ENCODE measurements at places on chromosomes 16 and 17.

GRCh38 chr16:66617010-66617434, 12.5 kb downstream of the CMTM3 start:
- DNase-seq, result no peak

- DNase-seq, result no peak
Measured at GRCh38 chr16:24900230-24900629, 54.5 kb downstream of the SLC5A11 start.

- DNase-seq, result peak; percentile 77
Measured at GRCh38 chr16:68417711-68418301, 30.5 kb downstream of the SMPD3 start.

DNA sequence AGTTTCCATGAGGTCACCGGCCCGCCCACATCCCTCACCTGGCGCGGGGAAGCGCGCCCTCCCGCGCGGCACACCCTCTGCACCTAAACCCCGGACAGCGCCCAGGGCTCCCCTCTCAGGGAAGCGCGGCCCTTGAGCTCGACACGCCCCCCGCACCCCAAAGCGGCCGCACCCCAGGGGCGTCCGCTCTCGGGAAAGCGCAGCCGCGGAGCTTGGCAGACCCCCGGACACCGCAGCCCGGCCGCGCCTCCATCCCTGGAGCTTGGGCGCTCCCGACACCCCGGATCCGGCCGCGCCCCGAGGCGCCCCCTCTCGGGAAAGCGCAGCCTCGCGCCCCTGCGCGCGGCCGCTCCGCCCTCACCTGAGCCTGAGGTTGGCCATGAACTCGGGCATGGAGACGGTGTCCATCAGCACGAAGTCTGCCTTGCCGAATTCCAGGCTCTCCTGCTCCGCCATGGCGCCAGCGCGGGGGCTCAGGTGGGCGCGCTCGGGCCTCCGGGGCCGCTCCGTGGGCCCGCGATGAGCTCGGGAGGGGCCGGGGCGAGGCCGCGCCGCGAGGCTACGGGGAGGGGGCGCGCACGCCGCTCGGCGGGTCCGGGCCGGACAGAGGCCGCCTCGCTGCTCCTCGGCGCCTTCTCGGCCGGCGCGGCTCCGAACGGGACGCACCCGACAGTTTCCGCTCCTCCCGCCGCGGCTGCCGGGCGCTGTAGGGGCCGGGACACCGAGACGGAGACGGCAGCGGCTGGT, at the start of gene MYO1D:
Gene MYO1D (minus strand): TSS at position 708 of the 747 bp plus-strand sequence. CDS start 252 bp downstream, at position 456.
- DNase-seq, result peak; percentile 29

DNA sequence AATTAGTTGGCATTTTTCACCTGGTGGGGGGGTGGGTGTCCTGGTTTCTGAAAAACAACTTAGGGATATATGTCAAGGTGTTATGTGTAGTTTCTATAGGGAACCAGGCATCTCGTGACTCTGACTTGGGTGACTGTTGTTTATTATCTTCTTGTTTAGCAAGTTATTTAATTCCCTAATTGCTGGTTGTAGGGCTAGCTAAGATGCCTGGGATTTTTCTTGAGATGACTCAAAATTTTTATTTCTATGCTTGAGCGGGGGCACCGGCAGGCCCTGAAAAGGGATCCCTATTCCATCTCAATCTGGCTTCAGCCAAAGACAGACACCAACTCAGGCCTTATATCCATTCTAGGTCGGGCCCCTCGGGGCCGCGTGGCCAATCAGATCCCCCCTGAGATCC, 3.2 kb downstream of the DPH1 start:
- DNase-seq, result no peak

- peak; percentile 31 for DNase-seq
Measured at GRCh38 chr17:21573961-21574610, 118.2 kb upstream of the KCNJ18 start.

DNA sequence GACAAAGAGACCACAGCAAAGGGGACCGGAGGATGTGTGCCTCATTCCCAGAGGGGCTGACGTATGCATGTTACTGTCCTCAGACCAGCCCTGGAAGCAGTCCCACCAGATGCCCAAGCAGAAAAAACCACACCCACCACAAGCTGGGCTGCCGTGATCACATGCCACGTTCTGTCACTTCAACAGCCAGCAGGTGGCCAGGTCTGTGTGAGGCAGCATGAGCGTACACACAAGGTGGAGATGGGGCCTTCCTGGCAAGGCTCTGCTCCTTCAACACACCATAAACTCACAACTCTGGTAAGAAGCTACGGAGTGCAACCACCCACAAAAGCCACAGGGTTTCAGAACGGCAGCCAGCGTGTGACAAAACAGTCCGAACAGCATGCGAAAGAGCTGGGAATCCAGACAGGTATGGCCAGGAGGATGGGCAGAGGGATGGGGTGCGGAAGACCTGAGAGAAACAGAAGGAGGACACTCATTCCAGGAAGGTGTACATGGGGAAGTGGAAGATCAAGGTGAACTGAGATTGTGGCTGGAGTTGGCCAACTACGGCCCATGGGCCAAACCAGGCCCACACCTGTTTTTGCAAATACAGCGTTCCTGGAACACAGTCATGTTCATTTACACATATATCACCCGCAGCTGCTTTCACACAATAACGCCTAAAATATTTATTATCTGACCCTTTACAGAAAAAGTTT, 27.9 kb downstream of the MBTPS1 start:
- DNase-seq, result peak; percentile 41

DNA sequence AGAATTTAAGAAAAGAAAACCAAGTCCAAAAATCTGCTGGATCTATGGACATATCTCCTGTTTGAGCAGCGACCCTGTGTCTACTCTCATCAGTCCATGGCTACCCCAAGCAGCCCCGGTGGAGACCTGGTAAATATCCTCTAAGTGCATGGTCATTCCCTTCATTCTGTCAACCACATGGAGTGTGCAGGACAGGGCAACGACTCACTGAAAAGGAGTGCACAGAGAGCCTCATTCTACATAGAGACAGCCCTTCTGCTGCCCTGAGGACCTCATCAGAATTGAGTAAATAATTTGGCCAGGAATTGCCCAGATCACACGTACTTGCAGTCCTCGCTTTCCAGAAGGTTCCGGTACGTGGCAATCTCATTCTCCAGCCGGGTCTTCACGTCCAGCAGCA, 3.0 kb downstream of the KRT38 start:
- DNase-seq, result no peak

- no peak for DNase-seq
Measured at GRCh38 chr17:44604116-44604761, 47.0 kb downstream of the FZD2 start.

DNA sequence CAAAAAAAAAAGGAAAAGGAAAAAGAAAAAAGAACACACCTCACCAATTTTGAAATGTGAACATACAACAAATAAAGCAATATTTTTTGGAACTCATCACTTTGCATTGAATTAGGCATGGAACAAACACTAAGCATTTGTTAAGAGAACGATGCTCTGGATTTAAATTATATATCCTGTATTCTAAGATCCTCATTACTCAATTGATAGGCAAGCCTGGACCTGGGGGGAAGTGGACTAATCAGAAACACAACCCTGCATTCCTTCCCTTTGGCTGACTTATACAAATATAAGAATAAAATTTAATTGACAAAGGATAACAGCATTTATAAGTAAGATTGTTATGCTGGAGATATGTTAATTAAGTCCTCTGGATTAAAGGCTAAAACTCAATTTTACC, 2.2 kb downstream of the GJC1 start:
- DNase-seq, result no peak

DNA sequence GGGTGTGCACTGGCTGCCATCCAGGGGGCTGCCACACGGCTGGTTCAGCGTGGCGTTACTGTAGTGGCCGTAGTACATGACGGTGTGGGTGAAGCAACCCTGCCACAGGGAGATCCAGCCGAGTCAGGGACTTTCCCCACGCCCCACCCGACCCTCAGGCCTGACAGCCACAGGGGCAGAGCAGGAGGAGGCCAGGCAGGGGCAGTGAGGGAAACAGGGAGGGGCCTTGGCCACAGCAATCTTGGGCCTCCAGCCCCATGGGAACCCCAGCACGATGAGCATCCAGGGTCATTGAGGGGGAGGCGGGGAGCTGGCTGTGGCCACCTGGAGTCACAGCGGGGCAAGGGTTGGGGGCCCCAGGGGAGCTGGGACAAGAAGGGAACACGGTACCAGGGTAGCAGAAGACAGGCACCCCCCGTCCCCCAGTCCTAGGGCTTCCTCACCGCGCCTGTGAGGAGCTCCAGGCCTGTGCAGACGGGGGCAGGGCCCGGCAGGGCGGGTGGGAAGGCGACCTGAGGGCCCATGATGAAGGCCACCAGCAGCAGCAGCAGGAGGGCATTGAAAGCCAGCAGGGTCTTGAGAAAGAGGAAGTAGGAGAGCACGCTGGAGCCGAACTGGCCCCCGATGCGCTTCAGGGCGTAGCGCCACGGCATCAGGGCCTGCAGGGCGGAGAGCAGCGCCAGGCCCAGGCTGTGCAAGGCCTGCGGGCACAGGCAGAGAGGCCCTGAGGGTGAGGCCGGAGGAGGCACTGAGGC, 4.3 kb downstream of the TMC6 start:
- no peak for DNase-seq

- peak; percentile 18 for DNase-seq
Measured at GRCh38 chr17:13031718-13032350, 14.0 kb upstream of the ELAC2 start.

DNA sequence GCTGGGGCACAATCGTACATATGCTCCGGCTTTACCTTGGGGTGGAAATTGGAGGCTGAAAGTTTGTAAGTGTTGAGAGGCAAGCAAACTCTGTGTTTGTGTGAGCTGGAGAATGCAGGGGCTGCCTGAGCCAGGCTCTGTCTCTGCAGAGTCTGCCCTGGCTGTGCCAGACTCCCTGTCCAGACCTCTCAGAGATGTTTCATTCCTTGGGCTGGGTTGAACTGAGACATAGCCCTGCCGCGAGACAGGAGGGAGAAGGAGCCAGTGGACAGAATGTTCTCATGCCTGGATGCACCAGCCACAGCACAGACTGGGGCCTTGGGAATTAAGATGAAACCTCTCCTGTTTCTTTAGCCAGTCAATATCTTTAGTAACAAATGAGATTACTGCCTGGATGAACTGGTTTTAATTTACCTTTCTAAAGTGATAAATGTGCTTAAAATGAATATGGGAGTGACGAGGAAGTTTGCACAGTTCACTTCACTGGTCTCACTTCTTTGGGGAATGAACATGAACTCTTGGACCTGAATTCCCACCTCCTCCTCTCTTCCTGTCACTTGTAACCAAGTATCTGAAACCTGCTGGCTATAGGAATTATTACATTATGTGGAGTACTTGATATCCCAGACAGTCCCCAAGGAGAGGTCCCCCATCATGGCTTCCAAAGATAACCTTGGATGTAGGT, 40.1 kb downstream of the YPEL2 start:
- no peak for DNase-seq

DNA sequence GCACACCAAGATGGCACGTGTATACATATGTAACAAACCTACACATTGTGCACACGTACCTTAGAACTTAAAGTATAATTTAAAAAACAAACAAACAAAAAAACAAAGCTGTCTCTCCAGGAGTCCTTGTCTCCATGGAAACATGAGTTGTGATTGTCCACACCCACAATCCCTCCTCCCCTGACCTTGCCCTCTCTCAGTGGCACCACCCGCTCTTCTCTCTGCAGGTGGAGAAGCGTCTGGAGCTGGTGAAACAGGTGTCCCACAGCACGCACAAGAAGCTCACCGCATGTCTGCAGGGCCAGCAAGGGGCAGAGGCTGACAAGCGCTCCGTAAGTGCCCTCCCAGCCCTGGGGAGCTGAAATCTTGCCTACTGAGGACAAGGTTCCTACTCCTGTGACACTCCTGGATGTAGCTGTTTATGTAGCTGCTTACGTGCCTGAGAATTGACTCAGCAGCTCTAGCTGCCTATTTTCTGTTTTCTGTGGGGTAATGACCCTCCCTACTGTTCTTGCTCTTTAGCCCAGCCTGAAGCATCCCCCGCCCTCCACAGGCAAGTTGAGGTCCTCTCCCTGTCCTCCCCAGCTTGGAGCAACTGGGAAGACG, 107.0 kb downstream of the ARHGAP44 start:
- no peak for DNase-seq

DNA sequence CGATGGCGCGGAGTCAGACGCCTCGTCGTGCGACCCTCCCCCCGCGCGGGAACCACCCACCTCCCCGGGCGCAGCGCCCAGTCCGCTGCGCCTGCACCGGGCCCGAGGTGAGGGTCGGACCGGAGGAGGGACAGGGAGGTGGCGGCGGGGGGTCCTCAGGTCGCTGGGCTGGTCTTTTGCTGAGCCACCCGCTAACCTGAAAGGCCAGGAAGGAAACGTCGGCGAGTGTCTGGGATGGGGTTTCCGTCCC, 4.9 kb downstream of the TBX2 start:
- no peak for DNase-seq

DNA sequence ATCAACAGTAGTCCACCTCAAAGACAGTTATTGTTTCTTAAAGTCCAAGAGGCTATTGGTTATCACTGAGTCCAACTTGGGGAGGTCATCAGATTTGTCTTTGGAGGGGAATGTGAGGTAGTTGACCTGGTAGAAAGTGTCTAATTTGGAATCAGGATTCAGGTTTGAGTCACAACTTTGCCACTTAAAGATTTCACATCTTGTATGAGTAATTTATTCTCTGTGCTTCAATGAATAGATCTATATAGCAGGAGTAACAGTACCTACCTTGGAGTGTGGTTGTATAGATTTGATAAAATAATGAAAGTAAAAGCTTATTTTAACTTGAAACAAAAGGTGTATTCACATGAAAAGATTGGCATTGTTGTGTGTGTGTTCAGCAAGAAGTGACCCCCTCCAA, 119.3 kb upstream of the TBX2 start:
- no peak for DNase-seq

- peak; percentile 56 for DNase-seq
Measured at GRCh38 chr16:75097941-75098901, 18.4 kb downstream of the LDHD start.

DNA sequence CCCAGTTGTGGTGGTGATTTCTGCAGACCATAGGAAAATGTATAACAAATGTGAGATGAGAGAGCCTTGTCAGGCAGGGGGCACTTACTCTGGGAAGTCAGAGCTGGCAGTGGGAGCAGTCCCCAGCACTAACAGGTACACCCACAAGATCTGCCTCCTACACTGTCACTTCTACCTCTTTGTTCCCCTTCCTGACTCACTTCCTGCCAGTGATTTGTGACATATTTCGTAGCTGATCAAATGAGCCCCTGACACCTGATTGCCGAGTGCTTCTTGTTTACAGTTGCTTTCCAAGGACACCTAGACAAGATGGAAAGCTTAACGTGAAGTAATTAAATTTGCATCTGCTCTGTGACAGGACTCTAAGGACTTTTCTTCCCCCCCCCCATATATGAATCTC, 40.5 kb downstream of the FTO start:
- DNase-seq, result peak; percentile 14

- DNase-seq, result no peak
Measured at GRCh38 chr16:75228143-75228976, 9.6 kb downstream of the CTRB1 start.

GRCh38 chr16:88398170-88398873, 15.6 kb downstream of the ZNF469 start:
- no peak for DNase-seq

- DNase-seq, result no peak
Measured at GRCh38 chr17:76427501-76428231, 25.3 kb downstream of the UBE2O start.
